NCI-H226 (cell line): ENCODE measurements at places on chromosomes 16 and 17.

- DNase-seq, result peak; percentile 90
These were observed 113.4 kb upstream of the FOXF1 start for GRCh38 chr16:86396901-86397311.

GRCh38 chr16:88917146-88917914 is 50.9 kb upstream of the PABPN1L start:
- DNase-seq, result no peak

- DNase-seq, result no peak
These were observed 9.3 kb downstream of the HDAC5 start for GRCh38 chr17:44113868-44114840.

GRCh38 chr17:3020381-3020780 is 43.0 kb downstream of the OR1D5 start:
- DNase-seq, result no peak

- DNase-seq, result no peak
These were observed 40.3 kb downstream of the WNT3 start for GRCh38 chr17:46777943-46778915.

DNA sequence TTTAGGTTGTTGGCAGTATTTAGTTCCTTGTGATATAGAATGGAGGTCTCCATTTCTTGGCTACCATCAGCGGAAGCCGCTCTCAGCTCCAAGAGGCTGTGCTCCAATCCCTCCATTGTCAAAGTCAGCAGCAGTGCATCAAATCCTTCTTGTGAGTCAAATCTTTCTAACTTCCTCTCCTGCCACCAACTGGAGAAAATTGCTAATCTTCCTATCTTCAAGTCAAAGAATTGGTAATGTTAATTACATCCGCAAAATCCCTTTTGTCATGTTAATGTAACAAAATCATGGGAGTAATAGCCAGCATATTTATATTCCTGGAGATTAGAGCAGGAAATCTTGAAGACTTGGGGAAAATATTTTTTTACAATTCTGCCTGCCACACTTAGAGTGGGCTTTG is 436.4 kb upstream of the DYNLRB2 start:
- no peak for DNase-seq

DNA sequence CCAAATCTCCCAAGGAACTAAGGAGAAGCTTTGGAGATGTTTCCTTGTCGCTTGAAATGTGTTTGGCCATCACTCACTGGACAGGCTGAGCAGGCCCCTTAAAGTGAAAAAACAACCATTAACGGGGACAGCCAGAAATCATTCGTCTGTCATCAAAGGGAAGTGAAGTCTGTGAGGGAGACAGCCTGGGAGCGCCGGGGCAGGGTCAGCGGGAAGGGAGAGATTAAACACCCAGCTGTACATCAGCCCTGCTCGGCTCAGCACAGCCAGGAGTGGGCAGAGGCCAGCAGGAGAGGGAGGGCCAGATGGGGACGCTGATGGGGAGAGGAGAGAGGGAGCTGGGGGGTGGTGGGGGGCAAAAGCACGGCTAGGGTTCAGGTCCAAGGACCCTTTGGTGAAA is 105.1 kb downstream of the SDK2 start:
- DNase-seq, result no peak

DNA sequence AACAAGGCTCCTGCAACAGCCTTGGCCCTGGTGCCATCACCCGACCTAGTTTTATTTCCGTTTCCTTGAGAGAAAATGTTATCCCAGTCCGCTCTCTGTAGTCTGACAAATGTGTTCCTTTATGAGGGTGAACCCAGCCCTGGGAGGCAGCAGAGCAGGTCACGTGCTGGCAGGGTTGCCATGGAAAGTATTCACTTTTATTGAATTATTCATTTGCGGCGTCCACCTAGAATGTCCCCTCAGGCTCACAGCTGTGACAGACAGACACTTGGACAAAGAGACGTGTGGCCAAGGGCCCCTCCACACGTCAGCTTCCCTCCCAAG is 90.0 kb downstream of the WSCD1 start:
- DNase-seq, result no peak

DNA sequence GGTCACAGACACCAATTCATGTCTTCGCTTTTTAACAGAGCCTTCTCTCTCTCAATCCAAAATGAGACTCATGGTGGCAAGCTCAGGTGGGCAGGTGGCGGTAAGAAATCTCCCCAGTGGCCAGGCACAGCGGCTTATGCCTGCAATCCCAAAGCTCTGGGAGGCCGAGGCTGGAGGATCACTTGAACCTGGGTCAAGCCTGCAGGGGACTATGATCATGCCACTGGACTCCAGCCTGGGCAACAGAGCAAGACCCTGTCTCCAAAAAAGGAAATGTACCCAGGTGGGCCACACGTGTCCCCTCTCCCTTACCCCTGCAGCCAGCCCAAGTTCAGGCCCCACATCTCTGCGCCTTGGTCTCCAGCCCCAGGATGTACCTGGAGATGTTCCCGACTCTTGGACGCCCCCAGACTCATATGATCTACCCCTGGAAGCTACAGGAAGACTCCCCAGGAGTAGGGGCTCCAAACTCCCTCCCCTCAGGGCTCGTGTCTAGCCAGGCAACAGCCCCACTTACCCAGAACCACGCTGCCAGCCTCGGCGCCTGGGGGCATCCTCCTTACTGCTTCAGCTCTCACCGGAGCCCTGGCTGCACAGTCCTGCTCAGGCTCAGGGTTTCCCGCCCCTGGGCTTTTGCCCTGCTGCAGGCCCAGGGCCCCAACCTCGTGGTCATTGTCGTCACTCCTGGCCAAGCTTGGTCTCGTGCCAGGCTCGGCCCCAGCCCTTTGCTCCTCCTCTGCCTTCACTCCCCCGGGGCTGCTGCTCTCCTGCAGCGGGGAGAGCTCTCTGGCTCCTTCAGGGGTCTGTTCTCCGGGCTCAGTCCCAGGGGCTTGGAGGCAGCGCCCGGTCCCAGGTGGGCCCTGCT is 16.2 kb downstream of the MYLK3 start:
- DNase-seq, result no peak

DNA sequence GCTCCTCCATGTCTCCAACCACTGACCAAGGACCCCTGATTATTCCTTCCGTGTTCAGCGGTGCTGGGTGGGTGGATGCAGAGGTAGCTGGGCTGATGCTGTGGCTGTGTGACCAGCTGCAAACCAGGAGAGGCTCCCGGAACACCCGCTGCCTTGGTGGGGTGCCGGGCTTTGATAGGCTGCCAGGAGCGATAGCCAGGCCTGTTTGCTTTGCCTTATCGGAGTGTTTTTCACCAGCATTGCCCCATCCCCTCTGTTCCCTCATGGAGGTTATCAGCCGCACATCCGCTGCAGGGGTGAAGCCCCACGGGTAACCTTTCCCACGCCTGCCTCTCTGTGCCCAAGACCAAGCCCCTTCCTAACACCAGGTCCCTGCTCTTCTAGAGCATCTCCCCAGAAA is 354.3 kb downstream of the C16orf95 start:
- DNase-seq, result no peak

DNA sequence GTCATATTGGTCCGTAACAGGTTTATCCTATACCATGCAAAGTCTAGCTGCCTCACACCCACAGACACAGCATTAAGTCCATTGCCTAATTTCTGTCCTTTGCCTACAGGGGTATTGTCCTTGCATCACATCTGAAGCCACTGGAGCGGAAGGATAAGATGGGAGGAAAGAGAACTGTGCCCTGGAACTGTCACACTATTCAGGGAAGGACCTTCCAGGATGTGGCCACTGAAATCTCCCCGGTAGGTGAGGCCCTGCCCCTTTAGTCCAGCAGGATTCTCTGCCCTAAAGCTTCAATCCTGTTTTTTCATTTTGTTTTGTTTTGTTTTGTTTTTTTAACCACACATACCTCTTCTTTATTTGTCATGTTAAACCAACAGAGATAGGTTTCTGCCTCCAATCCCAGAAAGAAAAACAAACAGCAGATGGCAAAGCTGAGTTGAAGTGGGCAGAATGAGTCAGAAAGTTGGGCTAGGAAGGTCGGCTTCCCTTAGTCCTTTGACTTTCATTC is 2.2 kb upstream of the EFTUD2 start:
- DNase-seq, result peak; percentile 54

GRCh38 chr16:72815348-72816318 is 232.3 kb downstream of the ZFHX3 start:
- no peak for DNase-seq

DNA sequence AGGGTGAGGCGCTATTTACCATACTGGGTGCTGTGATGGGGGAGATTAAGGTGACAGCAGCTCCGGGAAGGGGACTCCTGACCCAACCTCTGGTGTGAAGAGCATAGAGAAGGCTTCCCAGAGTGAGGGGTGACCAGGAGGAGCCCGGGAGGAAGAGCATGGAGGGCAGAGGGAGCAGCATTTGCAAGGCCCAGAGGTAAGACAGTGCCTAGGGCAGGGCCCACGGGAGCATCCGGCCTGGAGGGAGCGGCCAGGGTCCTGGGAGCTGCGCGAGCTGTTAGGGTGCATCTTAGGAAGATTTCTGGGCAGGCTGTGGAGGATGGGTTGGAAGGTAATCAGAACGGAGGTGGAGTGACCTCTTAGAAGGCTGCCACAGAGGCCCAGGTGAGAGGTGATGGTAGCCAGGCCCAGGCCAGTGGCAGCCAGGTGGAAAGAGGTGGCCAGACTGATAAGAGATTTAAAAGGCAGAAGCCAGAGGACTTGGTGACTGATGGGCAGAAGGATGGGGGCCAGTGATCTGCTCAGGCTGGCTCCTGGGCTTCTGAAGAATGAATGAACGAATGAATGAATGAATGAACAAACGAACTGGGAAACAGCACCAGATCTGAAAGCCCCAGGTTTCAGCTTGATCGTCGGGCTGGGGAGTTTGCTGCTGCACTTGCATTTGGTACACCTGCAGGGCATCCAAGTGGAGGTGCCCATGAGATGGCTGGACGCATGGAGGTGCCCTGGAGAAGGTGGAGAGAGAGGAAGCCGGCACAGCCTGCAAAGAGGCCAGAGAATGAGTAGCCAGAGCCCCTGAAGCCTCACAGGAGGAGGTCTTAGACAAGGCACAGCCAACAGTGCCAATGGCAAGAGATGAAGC is 13.0 kb upstream of the TMEM92 start:
- no peak for DNase-seq

DNA sequence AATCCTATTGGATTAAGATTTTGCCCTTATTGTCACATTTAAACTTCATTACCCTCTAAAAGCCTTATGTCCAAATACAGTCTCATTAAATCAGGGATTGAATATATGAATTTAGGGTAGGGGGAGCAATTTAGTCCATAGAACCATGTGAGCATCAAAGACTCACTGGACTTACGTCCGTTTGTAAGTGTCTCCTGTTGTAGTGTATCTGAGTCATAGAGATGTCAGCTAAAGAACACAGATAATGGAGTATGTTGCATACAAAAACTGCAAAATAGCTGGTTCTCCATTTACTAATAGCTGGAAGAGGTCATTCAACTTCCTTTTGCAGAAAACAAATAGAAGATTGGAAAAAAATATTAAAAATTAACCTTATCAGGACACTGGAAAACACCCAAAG is 599.1 kb upstream of the SOX9 start:
- no peak for DNase-seq

DNA sequence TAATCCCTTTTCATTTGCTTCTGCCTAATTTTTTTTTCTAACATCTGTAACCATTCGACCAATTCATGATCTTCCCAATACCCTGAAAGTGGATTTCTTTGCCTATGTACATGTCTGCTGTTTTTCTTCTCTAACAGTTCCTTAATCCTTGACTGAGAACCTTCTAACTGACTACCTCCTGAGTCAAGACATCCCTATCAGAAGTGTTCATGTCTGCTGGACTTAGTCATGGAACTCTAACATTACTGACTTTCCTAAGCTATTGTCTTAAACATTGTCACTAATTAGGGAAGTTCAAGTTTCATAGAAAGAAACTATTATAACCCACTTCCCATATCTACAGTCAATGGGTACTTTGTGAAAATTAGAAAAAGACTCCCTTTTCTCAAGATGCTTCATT is 52.4 kb upstream of the IRX5 start:
- DNase-seq, result no peak

GRCh38 chr17:76996741-76997694 is 128.8 kb downstream of the MGAT5B start:
- no peak for DNase-seq

- no peak for DNase-seq
These were observed 7.5 kb downstream of the ASPSCR1 start for GRCh38 chr17:81984773-81985410.

- peak; percentile 98 for DNase-seq
These were observed 8.1 kb downstream of the SLC5A11 start for GRCh38 chr16:24853830-24854229.

- DNase-seq, result no peak
These were observed 150.5 kb upstream of the SOX9 start for GRCh38 chr17:71970312-71970711.

- no peak for DNase-seq
These were observed 1410.9 kb upstream of the CDH8 start for GRCh38 chr16:63447121-63447520.

- DNase-seq, result no peak
These were observed 153.4 kb upstream of the DYNLRB2 start for GRCh38 chr16:80387318-80387921.
